ENCODE measurements at places on chromosomes 3 and 15.

GRCh38 chr15:88647351-88648105, 8.7 kb downstream of the ISG20 start:
- no peak overlapping the region for H3K4me3 ChIP-seq
- DNase-seq = no peak
- no peak overlapping the region for H3K27ac ChIP-seq
- H3K4me1 ChIP-seq = peaks cover 9% of the 10 kb centered on the region
- no peaks in the 10 kb centered on the region for H3K27me3 ChIP-seq
- H3K36me3 ChIP-seq = no peaks in the 10 kb centered on the region

GRCh38 chr15:95903352-95903751, 427.1 kb upstream of the NR2F2 start:
- H3K27ac ChIP-seq = no peak overlapping the region
- no peaks in the 10 kb centered on the region for H3K27me3 ChIP-seq
- no peak overlapping the region for H3K4me3 ChIP-seq
- H3K4me1 ChIP-seq = peaks cover 3% of the 10 kb centered on the region
- no peaks in the 10 kb centered on the region for H3K36me3 ChIP-seq

DNA sequence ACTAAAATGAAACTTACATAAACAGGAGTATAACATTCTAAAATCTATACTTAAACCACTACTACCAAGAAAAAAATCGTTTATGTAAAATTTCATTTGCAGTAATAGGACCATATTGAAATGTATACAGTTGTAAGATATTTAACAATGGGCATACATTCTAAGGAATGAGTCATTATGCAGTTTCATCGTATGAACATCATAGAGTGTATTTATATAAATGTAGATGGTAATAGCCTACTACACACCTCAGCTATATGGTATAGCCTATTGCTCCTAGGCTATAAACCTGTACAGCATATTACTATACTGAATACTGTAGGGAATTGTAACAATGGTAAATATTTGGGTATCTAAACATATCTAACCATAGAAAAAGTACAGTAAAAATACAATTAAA, 79.5 kb downstream of the DPH6 start:
- no peak overlapping the region for H3K27ac ChIP-seq
- H3K36me3 ChIP-seq = no peaks in the 10 kb centered on the region
- H3K4me1 ChIP-seq = no peaks in the 10 kb centered on the region
- H3K4me3 ChIP-seq = no peak overlapping the region

DNA sequence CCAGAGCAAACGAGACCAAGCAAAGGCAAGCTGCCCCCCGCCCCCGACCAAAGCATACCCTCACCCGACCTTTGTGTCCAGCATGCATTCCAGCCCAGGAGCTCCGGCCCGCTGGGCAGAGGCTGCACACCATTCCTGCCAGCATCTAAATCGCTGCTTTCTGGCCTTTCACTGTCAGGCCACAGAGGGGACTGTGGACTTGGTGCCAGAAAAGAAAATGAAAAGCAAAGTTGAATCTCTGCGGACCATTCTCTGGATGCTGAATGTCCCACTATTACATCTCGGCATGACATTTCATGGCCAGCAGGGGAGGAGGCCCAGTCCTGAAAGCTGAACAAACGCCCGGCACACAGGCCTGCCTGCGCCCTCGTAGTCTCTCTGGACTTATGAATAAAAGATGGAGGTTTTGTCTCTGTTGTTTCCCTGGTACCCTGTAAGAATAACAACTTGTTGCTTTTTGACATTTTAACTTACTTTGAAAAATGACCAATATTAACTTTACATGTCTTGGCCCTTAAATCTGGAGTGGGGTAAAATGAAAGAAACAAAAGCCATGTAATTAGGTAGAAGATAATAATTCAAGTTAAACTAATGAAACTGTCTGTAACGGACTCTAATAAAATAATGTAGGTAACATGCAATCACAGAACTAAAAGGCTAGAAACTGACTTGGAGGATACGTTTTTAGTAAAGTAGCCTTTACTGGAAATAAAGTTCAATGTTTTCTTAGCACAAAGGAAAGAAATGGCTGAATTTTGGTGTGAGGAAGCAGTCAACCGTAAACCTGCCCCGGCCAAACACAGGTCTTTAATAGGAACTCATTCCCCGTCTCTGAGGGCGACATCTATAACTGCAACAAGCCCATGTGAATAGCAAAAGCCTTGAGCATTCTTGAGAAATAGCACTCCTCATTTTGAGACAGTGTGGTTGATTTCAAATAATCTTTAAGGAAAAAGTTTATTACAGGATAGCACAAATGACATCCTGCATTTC, 12.7 kb downstream of the IL17RD start:
- no peak for DNase-seq
- peaks cover 34% of the 10 kb centered on the region for H3K4me1 ChIP-seq
- H3K36me3 ChIP-seq = peaks cover 15% of the 10 kb centered on the region
- H3K27me3 ChIP-seq = no peaks in the 10 kb centered on the region
- peak overlapping the region; percentile 34 for H3K4me3 ChIP-seq

- no peaks in the 10 kb centered on the region for H3K36me3 ChIP-seq
- H3K27ac ChIP-seq = no peak overlapping the region
- peaks cover 14% of the 10 kb centered on the region for H3K4me1 ChIP-seq
- H3K27me3 ChIP-seq = peaks cover 18% of the 10 kb centered on the region
- DNase-seq = no peak
Measured at GRCh38 chr3:127709320-127710060, 36.7 kb downstream of the ABTB1 start.

GRCh38 chr3:140586311-140586710, 91.6 kb upstream of the TRIM42 start:
- DNase-seq = no peak
- H3K4me1 ChIP-seq = no peaks in the 10 kb centered on the region
- no peaks in the 10 kb centered on the region for H3K27me3 ChIP-seq
- no peak overlapping the region for H3K27ac ChIP-seq
- H3K4me3 ChIP-seq = no peak overlapping the region

DNA sequence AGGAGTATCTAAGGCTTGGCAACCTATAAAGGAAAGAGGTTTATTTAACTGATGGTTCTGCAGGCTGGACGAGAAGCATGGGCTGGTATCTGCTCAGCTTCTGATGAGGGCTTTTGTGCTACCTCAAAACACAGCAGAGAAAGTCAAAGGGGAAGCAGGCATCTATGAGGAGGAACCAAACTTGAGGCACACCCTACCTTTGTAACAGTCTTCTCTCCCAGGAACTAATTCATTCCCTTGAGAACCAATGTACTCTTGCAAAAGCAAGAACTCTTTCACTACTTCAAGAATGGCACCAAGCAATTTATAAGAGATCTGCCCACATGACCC, 109.0 kb downstream of the CGGBP1 start:
- H3K36me3 ChIP-seq = no peaks in the 10 kb centered on the region
- H3K27me3 ChIP-seq = no peaks in the 10 kb centered on the region
- DNase-seq = no peak
- no peak overlapping the region for H3K4me3 ChIP-seq
- H3K4me1 ChIP-seq = no peaks in the 10 kb centered on the region

DNA sequence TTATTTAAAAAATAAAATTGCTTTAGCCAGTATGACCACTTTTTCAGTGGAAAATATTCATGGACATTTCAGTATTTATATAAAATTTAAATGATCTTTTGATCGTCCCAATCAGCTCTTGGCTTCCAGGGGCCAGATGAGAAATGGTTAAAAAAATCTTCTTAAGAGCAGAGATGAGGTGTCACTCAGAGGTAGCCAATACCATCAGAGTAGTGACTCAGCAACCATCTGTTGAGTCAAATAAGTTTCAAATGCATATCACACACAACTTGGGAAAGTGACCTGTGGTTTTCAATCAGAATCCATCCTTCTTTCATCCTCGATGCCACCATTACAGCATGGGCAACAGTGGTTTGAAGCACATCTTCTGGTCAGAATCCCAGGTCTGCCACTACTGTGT, 958.8 kb upstream of the NR2F2 start:
- peaks cover 20% of the 10 kb centered on the region for H3K4me1 ChIP-seq
- H3K4me3 ChIP-seq = no peak overlapping the region
- H3K36me3 ChIP-seq = no peaks in the 10 kb centered on the region

DNA sequence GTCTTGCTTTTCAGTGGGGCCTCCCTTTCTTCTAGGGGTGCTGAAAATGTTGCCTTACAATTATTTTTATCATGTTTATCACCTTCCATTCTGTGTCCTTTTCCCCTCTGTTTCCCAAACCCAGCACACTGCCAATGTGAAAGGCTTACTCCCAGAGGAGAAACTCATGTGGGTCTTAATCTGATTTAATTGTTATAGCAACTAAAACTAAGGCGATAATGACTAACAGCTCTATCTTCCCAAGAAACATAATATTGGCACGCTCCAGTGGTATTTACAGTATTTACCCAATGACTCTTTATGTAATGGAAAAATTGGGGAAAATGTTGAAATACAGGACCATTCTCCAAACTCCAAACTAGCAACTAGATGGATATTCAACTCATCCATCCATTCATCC, 58.4 kb downstream of the MESD start:
- H3K27me3 ChIP-seq = no peaks in the 10 kb centered on the region
- DNase-seq = no peak
- H3K4me1 ChIP-seq = peaks cover 6% of the 10 kb centered on the region
- H3K27ac ChIP-seq = no peak overlapping the region
- no peaks in the 10 kb centered on the region for H3K36me3 ChIP-seq

All from neuronal stem cell (in vitro differentiated cells).